ENCODE measurements at places on chromosomes 2 and 18. TPM values are rescaled to one million over a fixed set of nuclear protein-coding genes. Genes with fewer than 3 reads are reported as not detected.

GRCh38 chr2:21256006-21256405 lies 132.2 kb downstream of the TDRD15 start:
- no peak for DNase-seq

DNA sequence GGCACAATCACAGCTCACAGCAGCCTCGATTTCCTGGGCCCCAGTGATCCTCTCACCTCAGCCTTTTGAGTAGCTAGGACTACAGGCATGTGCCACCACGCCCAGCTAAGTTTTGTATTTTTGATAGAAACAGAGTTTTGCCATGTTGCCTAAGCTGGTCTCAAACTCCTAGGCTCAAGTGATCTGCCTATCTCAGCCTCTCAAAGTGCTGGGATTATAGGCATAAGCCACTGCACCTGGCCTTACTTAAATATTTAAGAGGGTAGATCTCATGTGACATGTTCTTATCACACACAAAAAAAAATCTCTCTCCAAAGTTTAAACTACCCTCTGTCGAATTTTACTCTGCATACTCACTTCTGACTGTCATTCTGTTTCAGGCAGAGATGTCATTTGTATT lies 75.4 kb upstream of the CHRNA1 start:
- DNase-seq = no peak

DNA sequence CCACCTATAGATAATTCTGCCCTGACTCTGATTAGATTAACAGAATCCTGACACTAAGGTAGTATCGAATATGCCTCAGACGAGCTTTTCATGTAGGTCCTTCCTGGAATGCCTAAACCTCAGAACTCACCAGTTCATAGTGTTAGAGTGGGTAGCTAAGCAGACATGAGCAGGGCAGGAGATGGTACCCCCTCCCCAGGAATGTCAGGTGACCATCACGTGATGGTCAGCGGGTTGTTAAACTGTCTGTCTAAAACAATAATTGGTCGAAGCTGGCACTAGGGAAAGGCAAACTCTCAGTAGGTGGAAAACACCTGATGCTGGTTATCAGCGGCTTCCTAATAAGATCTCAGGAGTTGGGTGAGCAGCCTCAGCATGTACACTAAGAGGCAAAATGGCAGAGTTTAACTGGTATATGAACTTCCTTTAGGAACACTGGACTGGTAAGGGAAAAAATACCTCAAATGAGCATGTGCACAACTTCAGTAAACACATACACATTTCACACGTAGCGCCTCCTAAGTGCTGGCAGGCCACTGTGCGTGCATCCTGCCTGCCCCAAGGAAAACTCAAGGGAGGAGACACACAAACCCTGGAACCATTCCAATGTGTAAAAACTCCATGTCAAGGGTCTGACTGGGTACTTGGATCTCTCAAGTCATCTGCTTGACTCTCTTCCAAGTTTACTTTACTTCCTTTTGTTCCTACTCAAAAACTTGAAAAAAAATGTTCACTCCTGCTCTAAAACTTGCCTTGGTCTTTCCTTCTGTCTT lies 339.5 kb downstream of the GULP1 start:
- DNase-seq = no peak

GRCh38 chr2:217816396-217816869 lies 186.4 kb downstream of the TNS1 start:
- DNase-seq = no peak

GRCh38 chr2:45778720-45779171 lies 127.3 kb downstream of the PRKCE start:
- DNase-seq = peak; percentile 31

IL36A gene
- total RNA-seq = not detected

D2HGDH gene
- total RNA-seq = 28.1 TPM
